ENCODE measurements at places on chromosomes 6 and 20.

DNA sequence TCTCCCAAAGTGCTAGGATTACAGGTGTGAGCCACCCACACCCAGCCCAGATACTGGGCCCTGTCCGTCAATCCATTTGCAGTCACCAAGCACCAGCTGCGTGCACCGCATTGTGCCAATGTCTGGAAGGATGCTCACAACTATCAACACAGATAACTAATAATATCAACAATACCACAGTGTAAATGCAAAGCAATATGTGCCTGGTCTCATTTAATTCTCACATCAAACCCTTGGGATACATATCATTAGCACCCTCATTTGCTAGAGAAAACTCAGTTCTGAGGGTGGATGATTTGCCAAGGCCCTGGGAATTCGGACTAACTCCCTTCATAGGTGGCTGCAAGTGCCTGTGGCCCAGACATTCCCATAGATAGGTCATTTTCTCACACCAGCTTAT, 14.5 kb downstream of the RIPOR3 start:
- no peak for DNase-seq

DNA sequence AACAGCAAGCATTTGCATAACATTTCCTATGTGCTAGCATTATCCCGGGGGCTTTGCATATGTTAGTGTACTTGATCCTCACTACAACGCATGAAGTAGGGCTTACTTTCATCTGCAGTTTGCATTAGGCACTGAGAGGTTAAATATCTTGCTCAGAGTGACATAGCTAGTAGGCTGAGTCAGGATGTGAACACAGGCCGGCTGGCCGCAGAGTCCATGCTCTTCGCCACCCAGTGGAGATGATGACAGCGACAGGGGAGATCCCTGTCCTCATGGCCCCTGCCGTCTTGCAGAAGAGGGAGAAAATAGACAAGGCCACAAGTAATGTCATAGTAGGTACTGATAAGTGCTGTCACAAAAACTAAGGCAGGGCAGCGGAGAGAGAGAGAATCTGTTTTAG, 46.9 kb downstream of the LYRM4 start:
- no peak for DNase-seq

DNA sequence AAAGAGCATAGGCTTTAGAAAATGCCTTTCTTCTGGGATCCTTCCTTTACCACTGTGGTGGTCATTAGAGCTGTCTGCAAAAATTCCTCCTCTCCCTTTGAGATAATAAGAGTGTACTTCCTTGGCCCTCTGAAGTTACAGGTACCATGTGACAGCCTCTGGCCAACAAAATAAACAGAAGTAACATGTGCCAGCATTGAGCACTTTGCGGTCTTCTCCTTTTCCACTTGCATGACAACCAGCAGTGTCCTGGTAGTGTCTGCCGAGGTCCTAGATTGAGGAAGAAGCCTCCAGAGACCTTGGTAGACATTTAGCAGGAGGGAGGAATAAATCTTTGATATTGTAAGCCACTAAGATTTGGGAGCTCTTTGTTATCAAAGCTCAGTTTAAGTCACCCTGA, 87.5 kb upstream of the ARID1B start:
- DNase-seq: no peak

GRCh38 chr6:44806656-44807055, 419.1 kb downstream of the CDC5L start:
- no peak for DNase-seq

DNA sequence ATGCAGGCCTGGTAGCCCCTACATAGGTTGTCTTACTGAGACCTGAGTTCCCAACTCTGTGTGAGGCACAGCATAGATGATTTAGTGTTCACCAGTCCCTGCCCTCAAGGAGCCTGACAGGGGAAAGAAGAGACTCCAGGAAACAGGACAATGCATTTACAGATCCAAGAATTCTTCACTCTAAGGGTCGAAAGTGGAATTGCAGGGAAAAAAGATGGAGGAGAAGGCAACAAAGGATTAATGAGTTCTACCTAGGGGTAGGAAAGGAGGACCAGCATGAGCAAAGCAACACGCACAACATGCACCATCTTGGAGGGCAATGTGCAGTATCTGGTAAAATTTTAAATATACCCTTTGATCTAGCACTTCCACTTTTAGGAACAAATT, 5.9 kb downstream of the SPAG4 start:
- DNase-seq: no peak

DNA sequence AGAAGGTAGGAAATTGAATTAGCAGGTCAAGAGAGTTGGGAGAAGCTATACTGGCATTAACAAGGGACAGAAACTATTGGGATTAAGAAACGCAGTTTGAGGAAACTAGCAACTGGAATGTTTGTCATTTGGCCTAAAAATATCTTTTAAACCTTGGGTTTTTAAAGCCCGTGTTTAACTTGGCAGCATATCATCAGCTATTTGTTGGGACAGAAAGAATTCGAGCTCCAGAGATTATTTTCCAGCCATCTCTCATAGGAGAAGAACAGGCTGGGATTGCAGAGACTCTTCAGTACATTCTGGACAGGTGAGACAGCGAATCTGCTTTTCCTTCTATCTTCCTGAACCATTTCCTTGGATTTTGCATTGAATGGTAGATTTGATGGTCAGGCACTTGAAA, 17.8 kb downstream of the ACTR5 start:
- DNase-seq: no peak

DNA sequence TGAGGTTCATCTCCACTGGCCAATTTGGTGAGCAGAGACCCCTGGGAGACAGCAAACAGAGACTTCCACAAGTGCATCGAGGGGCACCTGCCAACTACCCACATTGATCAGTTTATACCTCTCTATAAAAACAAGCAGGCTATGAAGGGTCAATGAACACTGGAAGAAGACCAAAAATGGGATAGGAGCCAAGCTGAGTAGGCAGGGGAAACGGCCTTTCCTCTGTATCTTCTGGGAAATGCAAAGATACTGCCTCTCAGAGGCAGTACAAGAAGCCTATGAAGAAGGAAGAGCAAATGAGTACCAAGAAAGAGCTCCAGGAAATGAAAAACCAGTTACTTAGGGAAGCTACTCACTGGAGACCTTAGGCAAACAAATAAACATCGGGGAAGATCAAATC, 247.7 kb downstream of the GMDS start:
- no peak for DNase-seq

DNA sequence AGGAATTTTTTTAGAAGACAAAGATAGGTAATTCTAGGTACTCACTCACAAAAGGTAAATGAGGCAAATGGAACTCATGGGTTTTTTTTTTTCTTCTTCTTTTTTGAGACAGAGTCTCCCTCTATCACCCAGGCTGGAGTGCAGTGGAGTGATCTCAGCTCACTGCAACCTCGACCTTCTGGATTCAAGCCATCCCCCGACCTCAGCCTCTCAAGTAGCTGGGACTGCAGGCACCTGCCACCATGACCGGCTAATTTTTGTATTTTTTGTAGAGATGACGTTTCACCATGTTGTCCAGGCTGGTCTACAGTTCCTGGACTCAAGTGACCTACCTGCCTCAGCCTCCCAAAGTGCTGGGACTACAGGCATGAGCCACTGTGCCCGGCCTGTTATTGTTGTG, 126.1 kb downstream of the LRRC1 start:
- no peak for DNase-seq

- no peak for DNase-seq
Observed at GRCh38 chr20:37901654-37902503, 1.0 kb upstream of the VSTM2L start.

DNA sequence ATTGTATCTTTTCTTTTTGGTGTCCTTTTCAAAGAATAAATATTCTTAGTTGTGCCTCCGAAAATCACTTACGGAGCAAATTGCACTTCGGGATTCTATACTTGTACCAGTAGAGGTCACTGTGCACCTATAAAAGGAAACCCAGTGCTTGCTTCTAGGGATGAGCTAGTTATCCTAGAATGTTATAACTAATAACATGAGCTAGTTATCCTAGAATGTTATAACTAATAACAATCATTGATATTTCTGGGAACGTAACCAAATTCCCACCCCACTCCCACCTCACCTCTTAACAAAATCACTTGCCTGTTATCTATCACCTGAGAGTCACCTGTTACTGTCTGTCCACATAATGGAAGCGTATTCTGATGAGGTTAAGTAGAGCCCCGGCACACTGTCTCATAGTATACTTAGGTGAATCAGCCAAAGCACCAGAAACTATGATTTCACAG, 126.9 kb upstream of the TIAM2 start:
- no peak for DNase-seq

DNA sequence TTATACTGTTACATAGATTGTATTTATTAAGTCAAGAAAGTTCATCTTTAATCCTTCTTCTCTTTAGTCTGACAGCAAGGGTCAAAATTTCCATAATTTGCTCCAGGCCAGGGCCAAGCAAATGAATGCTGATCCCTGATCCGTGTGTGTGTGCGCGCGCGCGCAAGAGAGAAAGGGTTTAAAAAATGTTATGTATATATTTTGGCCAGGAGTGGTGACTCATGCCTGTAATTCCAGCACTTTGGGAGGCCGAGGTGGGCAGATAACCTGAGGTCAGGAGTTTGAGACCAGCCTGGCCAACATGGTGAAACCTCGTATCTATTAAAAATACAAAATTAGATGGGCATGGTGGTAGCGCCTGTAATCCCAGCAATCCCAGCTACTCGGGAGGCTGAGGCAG, 61.7 kb downstream of the GTF2H5 start:
- DNase-seq: no peak

DNA sequence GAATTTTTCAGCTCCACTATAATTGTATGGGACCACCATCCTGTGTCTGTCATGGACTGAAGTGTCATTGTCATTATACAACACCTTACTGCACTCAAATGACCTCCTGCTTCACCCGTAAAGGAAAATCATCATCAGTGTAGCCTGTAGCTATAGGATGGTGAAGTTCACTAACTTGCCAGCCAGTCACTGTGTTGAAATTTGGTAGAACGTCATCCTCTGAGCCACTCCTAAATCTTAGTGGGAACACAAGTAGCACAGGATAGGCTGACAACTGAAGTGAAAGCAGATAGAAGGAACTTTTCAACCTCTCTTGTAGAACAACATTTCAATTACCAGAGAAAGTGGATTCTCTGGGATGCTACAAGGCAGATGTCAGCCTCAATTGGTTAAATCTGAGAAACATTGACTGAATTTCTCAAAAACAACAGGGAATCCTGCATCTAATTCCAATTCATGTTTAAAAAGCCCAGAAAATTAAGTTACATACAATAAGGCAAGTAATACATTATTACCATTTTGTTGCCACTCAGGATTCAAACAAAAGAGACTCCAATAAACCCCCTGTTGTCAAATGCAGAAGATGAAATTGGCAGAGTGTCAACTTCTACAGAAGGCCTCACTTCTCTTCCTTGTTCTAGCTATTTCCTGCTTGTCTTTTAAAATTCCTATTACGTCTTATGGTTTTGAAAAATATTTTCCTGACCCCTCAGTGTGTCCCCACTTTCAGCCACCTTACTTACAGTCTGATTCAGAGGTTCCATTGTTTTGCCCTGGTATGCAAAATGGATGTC, 647.9 kb upstream of the AGPAT4 start:
- DNase-seq: no peak

- no peak for DNase-seq
Observed at GRCh38 chr6:97195117-97195516, 87.9 kb downstream of the MMS22L start.

GRCh38 chr6:122817766-122818165, 28.7 kb downstream of the SMPDL3A start:
- no peak for DNase-seq

DNA sequence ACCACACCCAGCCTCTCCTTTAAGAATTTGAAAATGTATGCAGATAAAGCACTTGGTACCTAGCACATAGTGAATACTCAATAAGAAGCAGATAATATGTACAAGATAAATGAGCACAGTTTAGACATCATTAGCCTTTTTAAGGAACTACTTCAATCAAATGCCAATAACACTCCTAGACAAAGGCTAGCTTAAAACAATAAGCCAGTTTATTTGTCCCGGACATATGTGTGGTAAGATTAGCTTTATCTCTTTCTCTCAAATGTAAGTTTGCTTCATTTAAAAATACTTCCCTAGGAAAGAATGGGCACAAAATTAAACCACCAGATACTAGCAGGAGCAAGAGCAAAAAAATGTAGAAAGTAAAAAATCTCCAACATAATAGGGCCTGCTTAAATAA, 73.8 kb downstream of the MAP3K5 start:
- DNase-seq: no peak

DNA sequence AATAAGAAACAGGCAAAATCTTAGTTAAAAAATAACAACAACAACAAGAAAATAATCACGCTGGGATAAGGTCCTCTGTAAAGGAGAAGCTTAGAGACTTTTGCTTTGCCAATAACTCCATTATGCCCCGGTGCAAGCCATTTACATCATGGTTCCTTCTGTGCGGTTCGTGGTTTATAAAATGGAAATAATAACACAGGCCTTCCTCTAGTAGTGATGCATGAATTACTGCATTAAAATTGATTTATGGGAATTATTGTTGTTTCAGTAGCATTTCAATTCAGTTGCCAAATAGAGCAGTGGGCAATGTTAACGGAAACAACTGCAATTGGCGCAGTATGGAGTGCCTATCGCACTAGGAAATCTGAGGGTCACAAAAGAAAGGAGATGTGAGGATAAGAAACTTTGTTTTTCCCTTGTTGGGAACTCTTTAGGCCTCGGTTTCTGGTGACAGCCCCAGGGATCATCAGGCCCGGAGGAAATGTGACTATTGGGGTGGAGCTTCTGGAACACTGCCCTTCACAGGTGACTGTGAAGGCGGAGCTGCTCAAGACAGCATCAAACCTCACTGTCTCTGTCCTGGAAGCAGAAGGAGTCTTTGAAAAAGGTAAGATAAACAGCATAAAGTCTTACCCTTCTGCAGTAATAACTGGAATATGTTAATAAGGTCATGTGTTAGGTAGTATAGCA, 1.1 kb downstream of the CD109 start:
- no peak for DNase-seq

- DNase-seq: no peak
Observed at GRCh38 chr6:3895312-3895653, 46.1 kb downstream of the FAM50B start.

DNA sequence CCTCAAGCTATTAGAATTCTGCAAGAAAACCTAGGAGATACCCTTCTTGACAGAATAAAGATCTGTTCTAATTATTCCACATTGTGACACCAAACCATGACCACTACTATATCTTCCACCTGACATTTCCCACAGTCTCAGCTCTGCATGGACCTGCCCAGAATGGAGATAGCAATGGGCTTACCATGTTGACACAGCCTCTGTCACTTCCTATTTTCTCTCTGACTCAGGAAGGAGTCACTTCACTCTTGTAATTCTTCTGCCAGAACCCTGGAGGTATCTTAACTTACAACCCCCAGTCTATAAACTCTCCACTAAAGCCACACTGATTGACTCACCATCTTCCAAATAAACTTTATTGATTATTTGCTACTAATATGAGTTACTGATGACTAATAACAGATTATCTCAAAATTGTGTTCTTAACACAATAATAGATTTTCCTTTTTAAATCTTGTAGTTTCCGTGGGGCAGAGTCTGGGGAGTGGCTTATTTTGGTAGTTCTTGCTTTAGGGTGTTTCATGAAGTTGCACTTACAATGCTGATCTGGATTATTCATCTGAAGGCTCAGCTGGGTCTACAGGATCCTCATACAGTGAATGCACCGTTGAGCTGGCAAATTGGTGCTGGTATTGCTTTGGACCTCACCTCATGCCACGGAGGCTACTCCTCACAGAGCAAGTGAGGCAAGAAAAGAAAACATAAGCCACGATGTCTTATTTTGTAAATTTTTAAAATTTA, 869.9 kb downstream of the KIF16B start:
- no peak for DNase-seq

GRCh38 chr6:17768881-17769280, 62.2 kb upstream of the NUP153 start:
- DNase-seq: no peak

Data from stimulated activated CD4-positive, alpha-beta T cell treated with anti-CD3 and anti-CD28 coated beads, Interleukin-1b, Interleukin-23, amount 100 ng/mL, for 1 hour (primary cell).